ENCODE measurements at places on chromosomes 5 and 9.

DNA sequence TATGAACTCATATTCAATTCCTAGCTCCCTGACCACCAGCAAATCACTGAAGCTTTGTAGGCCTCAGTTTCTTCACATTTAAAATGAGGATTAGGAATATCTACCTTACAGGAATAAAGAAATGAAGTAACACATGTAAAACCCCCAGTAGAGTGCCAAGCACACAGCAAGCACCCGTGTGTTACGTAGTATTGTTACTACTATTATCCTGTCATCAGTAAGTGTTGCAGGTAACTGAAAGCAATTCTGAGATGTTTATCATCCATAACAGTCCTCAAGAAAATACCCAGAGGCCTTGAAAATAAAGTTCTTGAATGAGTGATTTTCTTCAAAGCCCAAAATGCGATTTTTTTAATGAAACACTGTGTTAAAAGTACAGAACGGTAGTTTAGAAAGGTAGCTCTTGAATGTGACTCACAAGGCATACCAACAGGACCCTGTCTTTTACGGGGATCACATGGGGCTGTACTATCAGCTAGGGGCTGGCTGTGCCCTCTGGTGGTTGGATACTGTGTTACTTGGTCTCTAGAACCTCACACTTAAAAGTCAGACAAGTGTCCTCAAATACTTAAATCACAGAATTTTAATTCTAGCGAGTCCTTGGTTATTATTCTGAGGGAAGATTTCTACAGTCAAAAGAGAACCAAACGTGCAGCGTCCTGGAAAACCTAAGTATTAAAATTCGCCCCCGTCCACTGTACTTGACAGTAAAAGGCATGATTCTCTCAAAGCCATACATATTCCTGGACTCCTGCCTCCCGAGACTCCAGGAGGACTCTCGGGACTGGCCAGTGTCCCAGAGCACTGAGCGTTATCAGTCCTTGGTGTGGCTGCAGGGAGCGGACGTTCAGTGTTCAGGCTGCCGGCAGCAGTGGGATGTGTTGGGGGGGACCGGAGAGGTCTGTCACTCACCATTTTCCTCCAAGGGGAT is 725 bp downstream of the NDUFB6 start:
- peak; percentile 58 for DNase-seq

GRCh38 chr9:33437898-33438297 is 9.5 kb downstream of the AQP3 start:
- DNase-seq = no peak

DNA sequence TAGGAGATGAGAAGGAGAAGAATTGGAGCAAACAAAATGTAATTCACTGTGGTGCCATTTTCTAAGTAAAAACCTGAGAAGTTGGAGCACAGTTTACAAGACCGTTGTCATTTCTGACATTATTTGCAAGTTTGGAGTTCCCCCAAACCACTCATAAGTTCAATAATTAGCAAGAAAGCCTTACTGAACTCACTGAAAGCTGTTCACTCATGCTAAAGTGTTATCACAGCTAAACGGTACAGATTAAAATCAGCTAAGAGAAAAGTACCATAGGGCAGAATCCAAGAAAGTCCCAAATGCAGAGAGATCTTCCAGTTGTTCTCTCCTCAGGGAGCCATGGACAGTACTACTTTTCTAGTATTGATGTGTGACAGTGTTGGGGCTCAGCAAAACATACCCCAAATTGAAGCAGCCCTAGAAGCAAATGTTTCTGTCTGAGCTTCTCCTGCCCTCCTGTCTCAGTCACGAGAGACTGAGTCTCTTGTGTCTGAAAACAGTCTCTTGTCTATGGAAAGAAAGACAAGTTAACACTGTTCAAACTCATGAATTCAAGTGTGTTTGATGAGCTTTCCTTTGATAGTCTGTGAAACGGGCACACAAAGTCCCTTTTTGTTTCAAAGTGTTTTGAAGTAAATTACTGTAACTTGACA is 221.2 kb downstream of the GABRG2 start:
- no peak for DNase-seq

GRCh38 chr5:130710596-130710995 is 454.5 kb downstream of the HINT1 start:
- DNase-seq = peak; percentile 8

- DNase-seq = no peak
These were observed 220.0 kb downstream of the KDM4C start for GRCh38 chr9:6977761-6978160.
